ENCODE measurements at places on chromosomes 16 and 17. TPM values are rescaled to one million over a fixed set of nuclear protein-coding genes. Genes with fewer than 3 reads are reported as not detected.

GRCh38 chr16:4970010-4970409, 11.9 kb downstream of the SEC14L5 start:
- no peak for DNase-seq

GRCh38 chr16:12133729-12134128, 157.2 kb downstream of the SNX29 start:
- DNase-seq = no peak

Gene PDILT
- total RNA-seq = not detected

GRCh38 chr16:25692742-25693508, 1.2 kb downstream of the HS3ST4 start:
- no peak for DNase-seq

DNA sequence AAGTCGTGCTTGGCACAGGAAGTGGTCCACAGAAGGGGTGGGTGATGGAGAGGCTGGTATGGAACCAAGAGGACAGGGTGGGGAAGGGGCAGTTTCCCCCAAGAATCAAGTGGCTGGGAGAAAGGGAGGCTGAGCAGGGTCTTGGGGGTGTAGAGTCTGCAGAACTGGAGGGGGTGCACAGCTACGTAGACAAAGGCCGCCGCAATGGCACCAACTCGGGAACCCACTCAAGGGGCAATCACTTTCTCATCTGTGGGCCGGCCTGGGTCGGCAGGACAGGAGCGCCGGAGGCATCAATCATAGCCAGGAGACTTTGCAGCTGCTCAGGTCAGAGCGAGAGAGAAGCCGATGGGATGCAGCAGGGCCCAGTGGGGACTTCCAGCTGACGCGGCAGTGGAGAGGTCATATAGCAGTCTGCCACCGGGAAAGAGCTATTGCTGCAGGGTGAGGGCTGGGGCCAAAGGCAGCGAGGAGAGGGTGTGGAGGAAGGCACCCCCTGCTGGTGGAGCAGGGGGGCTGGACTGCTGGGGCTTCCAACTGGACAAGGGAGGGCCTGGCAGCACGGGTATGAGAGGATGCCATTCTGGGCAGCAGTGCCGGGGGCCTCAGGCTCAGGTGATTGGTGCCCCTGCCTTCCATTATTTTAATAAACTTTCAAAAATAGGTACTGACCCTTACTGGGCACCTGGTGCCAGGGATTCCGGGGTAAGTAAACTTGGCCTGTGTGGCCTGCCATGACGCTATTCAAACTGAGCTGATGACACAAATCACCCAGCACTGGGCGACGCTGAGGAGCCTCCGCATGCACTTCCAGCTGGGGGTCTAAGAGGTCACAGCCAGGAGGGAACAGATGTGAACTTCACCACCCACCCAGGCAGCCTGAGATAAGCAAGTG, 52.5 kb upstream of the MTSS2 start:
- DNase-seq = peak; percentile 77

DNA sequence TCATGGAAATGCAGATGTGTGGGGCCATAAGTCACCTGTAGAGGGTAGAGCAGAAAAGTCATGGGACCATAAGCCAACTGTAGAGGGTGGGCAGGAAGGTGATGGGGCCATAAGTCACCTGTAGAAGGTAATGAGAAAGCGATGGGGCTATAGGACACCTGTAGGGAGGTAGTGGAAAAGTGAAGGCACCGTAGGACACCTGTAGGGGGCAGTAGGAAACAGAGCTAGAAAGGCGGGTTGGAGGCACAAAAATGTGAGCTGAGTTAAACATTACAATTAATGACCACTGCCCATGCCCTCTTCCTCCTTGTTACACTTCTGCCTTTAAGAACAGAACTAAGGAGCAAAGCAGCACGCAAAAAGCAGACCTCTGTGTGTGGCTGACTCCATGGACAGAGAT, 150.1 kb downstream of the SHISA6 start:
- no peak for DNase-seq
